SJCRH30 (cell line): ENCODE measurements at places on chromosomes 4 and X. TPM values are rescaled to one million over a fixed set of nuclear protein-coding genes. Genes with fewer than 3 reads are reported as not detected.

DNA sequence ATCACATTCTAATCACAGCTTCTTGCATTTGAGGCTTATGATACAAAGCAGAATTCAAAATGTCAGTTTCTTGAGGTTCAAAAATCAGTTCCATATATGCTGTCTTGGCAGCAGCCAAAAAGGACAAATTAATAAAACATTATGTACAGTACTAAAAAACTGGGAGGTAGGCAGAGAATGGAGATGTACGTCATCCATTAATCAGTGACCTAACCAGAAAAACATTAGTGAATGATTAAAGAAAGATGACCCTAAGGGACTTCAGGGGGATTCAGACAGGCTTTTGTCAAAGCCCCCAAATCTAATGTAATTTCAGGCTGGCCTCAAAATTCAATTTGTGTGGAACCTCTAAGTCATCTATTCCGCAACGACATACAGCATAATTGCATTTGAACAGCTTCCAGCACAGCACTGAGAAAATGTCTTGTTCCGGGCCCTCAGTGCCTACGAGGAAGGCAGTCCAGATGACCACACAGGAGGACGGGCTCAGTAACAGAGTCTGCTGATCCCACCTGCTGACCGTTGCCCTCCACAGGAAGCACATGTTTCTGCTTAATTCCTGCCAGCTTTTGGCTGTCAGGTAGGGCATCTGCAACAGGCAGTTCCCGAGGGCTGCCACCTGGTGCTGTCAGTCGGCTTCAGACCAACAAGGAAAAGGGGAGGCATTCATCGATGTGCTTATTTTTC, 83.8 kb upstream of the HHIP start:
- peak; percentile 98 for DNase-seq
- no peaks in the 10 kb centered on the region for H3K36me3 ChIP-seq
- H3K27ac ChIP-seq = peak overlapping the region; percentile 77
- peak overlapping the region; percentile 0; the same call in 1 of the 2 replicates for H3K4me3 ChIP-seq

DNA sequence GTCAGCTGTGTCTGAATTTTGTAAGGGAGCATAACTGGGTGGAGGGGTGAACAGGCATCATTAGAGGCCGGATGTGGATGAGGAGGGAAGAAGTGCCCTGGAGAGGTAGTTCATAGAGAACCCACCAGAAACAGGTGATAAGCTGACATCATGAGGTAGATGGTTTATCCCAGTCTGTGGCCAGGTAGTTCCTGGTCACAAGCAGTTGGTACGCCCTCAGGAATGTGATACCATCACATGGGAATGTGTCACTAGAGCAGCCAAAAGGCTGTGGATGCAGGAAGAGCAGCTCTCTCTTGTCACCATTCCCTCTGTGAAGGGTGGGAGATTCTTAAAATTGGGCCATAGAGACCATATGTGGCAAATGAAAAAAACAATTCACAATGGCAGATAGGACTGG, 21.9 kb downstream of the MSN start:
- peaks cover 22% of the 10 kb centered on the region for H3K4me1 ChIP-seq
- no peak for DNase-seq
- H3K4me3 ChIP-seq = no peak overlapping the region
- H3K27ac ChIP-seq = peak overlapping the region; percentile 37; the same call in 1 of the 2 replicates
- no peaks in the 10 kb centered on the region; the same call in 1 of the 2 replicates for H3K36me3 ChIP-seq

GRCh38 chrX:57104921-57105398, 16.4 kb downstream of the SPIN2B start:
- H3K36me3 ChIP-seq = no peaks in the 10 kb centered on the region
- DNase-seq = no peak
- H3K27ac ChIP-seq = no peak overlapping the region
- no peaks in the 10 kb centered on the region for H3K27me3 ChIP-seq
- no peak overlapping the region for H3K4me3 ChIP-seq

DNA sequence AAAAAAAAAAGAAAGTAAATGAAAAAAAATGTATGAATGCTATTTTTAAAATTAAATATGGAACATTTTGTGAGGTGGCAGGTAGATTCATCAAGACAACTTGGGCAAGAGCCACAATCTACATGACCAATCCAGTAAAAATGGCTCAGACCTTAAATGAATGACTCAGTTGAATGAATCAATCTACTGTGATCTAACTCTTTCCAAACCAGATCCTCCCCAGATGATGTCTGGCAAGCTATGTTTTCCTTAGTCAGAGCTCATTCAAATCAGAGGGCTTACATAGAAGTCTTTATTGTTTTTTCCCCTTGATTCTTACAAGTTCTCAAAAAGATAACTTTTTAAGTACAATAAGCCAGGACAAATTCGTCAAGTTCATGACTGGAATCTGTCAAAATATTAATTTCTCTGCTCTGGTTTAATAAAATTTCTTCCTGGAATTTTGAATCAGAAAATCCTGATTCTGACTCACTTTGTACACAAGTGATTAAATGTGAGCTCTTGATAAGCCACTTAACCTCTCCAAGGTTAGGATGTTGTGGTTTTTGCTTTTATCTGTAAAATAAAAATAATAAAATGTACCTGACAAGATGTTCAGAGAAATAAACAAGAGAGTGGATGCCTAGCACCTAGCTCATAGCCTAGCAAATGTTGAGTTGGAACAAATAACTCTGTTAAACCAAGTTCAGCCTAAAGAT, 105.6 kb upstream of the SMIM31 start:
- H3K36me3 ChIP-seq = no peaks in the 10 kb centered on the region
- no peak overlapping the region for H3K4me3 ChIP-seq
- H3K27ac ChIP-seq = no peak overlapping the region
- no peaks in the 10 kb centered on the region for H3K4me1 ChIP-seq
- H3K27me3 ChIP-seq = no peaks in the 10 kb centered on the region

- H3K36me3 ChIP-seq = no peaks in the 10 kb centered on the region
- DNase-seq = peak; percentile 52
- H3K4me3 ChIP-seq = no peak overlapping the region
- no peaks in the 10 kb centered on the region for H3K4me1 ChIP-seq
- H3K27me3 ChIP-seq = no peaks in the 10 kb centered on the region
Measured at GRCh38 chr4:37970702-37971101, 10.5 kb downstream of the PTTG2 start.

DNA sequence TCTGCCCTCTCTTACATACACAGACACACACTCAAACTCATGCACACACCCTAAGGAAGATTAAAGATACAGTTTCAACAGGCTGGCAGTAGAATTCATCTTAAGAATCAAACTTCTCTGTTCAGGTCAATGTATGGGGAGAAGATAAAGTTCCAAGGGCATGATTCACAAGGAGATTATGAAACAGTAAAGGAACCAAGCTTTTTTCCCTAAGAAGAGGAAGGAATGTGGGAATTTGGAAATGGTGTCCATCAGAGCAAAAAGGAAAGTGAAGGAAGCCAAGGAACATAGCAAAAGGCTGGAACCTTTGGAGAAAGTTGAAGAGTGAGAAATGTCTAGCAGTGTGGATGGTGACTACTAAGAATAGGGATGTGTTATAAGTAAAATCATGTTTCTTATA, 191.0 kb upstream of the NPY2R start:
- H3K4me1 ChIP-seq = no peaks in the 10 kb centered on the region
- H3K27me3 ChIP-seq = no peaks in the 10 kb centered on the region
- DNase-seq = no peak
- H3K27ac ChIP-seq = no peak overlapping the region
- no peaks in the 10 kb centered on the region for H3K36me3 ChIP-seq
- no peak overlapping the region for H3K4me3 ChIP-seq

- DNase-seq = no peak
- no peaks in the 10 kb centered on the region for H3K4me1 ChIP-seq
- H3K27ac ChIP-seq = no peak overlapping the region
- no peaks in the 10 kb centered on the region for H3K36me3 ChIP-seq
Measured at GRCh38 chrX:123267220-123267619, 83.1 kb downstream of the GRIA3 start.

GRCh38 chr4:165210566-165210965, 3.2 kb downstream of the KLHL2 start:
- H3K36me3 ChIP-seq = no peaks in the 10 kb centered on the region
- H3K4me3 ChIP-seq = no peak overlapping the region
- no peaks in the 10 kb centered on the region; the same call in 1 of the 2 replicates for H3K4me1 ChIP-seq
- no peaks in the 10 kb centered on the region for H3K27me3 ChIP-seq
- H3K27ac ChIP-seq = no peak overlapping the region

DNA sequence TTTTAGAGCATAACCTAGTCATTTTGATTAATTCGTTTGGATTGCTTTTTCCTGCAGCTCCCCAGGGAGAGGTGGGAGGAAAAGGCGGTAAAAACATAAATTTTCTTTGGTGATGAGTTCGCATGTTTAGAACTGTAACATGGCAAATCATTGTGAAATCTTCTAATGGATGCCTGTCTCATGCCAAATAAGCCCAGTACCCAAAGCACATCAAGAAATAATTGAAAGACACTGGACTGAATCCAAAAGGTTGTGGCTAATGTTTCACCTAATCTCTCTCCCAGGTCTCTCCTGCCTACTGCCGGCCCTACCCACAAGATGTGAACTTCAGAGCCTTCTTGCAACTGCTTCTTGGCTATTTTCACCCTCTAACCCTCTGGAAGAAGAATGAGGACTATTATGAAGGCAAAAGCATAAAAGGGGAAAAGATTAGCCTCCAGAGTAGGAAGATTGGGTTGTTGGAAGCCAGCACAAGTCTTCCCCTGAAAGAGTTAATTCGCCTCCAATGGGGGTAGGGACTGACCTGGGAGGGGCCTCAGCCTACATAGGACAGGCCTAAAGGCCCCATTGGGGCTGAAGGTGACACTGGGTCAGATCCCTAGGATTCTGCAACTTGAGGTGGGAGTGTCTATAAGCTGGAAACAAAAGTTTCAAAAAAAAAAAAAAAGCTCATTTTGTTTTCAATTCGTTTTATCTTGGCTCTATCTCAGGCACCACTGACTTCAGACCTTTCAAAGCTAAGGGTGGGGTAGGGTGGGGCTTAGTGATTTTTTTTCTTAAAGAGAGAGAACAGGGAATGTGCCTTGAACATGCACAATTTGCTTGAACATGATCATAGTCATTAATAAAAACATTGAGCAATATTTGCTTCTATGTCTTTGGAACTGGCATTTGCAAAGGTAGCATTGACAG, 278.6 kb upstream of the KLF3 start:
- H3K36me3 ChIP-seq = no peaks in the 10 kb centered on the region
- DNase-seq = no peak
- peaks cover 7% of the 10 kb centered on the region; the same call in 1 of the 2 replicates for H3K27me3 ChIP-seq
- no peak overlapping the region for H3K27ac ChIP-seq
- no peaks in the 10 kb centered on the region for H3K4me1 ChIP-seq

GRCh38 chr4:166460769-166461550, 587.9 kb downstream of the TLL1 start:
- H3K4me3 ChIP-seq = no peak overlapping the region
- H3K4me1 ChIP-seq = no peaks in the 10 kb centered on the region
- no peak overlapping the region for H3K27ac ChIP-seq
- H3K27me3 ChIP-seq = no peaks in the 10 kb centered on the region

DNA sequence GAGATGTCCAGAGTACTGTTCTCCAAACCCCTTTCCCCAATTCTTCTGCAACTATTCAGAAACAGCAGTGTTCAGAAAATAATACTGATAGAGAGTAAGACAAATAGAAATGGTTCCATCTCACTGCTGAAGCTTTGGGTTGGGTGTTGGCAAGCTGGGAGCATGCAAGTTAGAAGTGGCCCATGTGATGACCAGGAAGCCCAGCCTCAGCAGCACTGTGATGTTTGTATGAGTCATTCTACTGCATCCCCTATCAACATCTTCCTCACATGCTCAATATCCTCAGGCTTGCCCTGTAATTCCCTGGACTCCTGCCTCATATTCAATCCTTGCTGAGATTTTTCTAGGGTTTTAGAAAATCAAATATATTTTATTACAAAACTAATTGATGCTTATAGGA, 96.5 kb downstream of the CHRDL1 start:
- H3K27ac ChIP-seq = no peak overlapping the region
- H3K27me3 ChIP-seq = no peaks in the 10 kb centered on the region
- DNase-seq = no peak
- no peaks in the 10 kb centered on the region for H3K36me3 ChIP-seq
- H3K4me3 ChIP-seq = no peak overlapping the region

- H3K36me3 ChIP-seq = no peaks in the 10 kb centered on the region; the same call in 1 of the 2 replicates
- H3K4me1 ChIP-seq = no peaks in the 10 kb centered on the region
- DNase-seq = no peak
Measured at GRCh38 chr4:53937327-53937726, 127.1 kb downstream of the CHIC2 start.

- peak overlapping the region; percentile 66 for H3K4me3 ChIP-seq
- no peak overlapping the region for H3K27ac ChIP-seq
- no peaks in the 10 kb centered on the region for H3K4me1 ChIP-seq
- no peaks in the 10 kb centered on the region for H3K36me3 ChIP-seq
- H3K27me3 ChIP-seq = no peaks in the 10 kb centered on the region
Measured at GRCh38 chrX:51803833-51804232, 60.6 kb downstream of the GSPT2 start.

GRCh38 chrX:121639781-121640180, 592.4 kb downstream of the GLUD2 start:
- no peak for DNase-seq
- H3K4me1 ChIP-seq = no peaks in the 10 kb centered on the region
- no peak overlapping the region for H3K4me3 ChIP-seq
- H3K27ac ChIP-seq = no peak overlapping the region
- H3K36me3 ChIP-seq = no peaks in the 10 kb centered on the region
- H3K27me3 ChIP-seq = no peaks in the 10 kb centered on the region

DNA sequence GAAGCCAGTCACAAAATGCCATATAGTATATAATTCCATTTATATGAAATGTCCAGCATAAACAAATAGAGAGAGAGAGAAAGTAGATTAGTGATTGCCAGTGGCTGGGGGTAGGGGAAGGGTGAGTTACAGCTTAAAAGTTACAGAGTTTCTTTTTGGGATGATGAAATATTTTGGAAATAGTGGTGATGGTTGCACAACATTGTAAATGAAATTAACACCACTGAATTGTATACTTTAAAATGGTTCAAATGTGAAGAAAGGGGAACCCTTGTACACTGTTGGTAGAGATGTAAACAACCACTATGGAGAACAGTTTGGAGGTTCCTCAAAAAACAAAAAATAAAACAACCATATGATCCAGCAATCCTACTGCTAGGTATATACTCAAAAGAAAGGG, 131.2 kb upstream of the GPC4 start:
- no peaks in the 10 kb centered on the region for H3K4me1 ChIP-seq
- no peaks in the 10 kb centered on the region for H3K36me3 ChIP-seq
- no peak for DNase-seq
- H3K27me3 ChIP-seq = no peaks in the 10 kb centered on the region
- H3K27ac ChIP-seq = no peak overlapping the region
- no peak overlapping the region for H3K4me3 ChIP-seq

GRCh38 chr4:114684462-114684861, 85.9 kb downstream of the UGT8 start:
- no peaks in the 10 kb centered on the region for H3K36me3 ChIP-seq
- no peak for DNase-seq
- no peak overlapping the region for H3K4me3 ChIP-seq
- H3K27me3 ChIP-seq = no peaks in the 10 kb centered on the region

- H3K27ac ChIP-seq = no peak overlapping the region
- DNase-seq = peak; percentile 42
- peaks cover 36% of the 10 kb centered on the region for H3K4me1 ChIP-seq
- no peaks in the 10 kb centered on the region for H3K27me3 ChIP-seq
Measured at GRCh38 chr4:141571362-141571761, 65.0 kb upstream of the IL15 start.

IL2 gene
- not detected in 2 replicates for total RNA-seq

FREM3 gene
- total RNA-seq = not detected in 2 replicates

CD38 gene
- 0.03 and 0.06 TPM in 2 replicates for total RNA-seq

TMEM150C gene
- total RNA-seq = 0.65 and 0.66 TPM in 2 replicates

KLHL8 gene
- total RNA-seq = 16.7 and 19.4 TPM in 2 replicates

CCKAR gene
- total RNA-seq = 0.61 and 1.1 TPM in 2 replicates

SMIM31 gene
- not detected in 2 replicates for total RNA-seq

FAM149A gene
- 0.13 and 0.53 TPM in 2 replicates for total RNA-seq

GPRASP1 gene
- total RNA-seq = 1.4 and 2.3 TPM in 2 replicates
